ENCODE measurements at places on chromosomes 13 and 19.

DNA sequence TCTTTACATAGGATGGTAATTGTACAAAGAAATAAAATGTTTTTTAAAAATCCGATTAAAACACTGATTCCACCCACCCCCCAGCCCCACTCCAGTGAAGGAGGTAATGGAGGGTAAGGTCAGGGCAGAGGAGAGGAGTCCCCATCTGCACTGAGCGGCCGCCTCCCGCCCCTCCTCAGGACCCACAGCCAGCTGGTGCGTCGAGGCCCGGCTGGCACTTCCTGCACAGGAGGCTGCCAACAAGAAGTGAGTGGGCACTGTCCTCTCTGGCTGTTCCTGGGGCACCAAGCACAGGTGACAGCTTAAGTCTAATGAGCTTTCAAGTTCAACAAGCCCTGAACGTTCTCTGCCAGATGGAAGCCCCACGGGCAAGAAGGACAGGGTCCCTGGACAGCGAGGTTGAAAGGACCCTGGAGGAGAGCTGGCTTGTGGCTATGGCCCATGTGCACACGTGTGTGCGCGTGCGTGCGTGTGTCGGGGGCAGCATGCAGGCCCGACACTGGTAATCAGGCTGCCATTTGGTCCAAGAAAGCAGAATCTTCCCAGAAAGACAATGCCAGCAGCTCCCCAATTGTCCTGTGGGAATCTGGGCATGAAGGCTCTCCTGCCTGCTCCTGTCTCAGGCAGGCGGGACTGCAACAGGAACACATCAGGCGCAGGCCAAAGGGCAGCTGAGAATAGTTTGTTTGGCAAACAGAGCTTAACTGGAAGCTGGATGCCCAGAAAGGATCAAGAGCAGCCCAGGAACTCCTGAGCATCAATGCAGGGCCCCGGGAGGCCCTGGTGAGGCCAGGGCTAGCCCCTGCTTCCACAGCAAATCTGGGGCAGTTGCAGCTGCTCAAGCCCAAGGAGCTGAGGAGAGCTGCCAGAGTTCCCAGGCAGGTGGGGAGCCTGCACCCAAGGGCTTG is 15.1 kb upstream of the EPHX3 start:
- DNase-seq, result no peak

GRCh38 chr13:73800011-73800410 is 334.2 kb downstream of the KLF12 start:
- no peak for DNase-seq

GRCh38 chr19:9945319-9945966 is 9.1 kb upstream of the OLFM2 start:
- no peak for DNase-seq

DNA sequence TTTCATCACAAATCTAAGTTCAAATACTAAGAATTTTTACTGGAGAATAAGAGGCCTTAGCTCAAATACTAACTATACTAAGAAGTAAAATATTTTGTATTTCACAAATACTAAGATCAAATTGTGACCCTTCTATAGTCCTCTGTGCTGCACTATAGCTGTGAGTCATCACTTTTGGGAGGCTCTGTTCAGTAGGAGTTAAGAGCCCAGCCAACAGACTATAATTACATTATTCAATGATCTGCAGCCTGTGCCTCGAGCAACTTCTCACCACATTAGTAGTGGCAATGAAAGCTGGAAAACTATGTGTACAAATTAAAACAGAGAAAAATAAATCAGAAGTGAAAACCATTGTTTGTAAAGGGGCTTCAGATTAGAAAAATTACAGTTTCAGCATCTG is 147.3 kb upstream of the GPC6 start:
- DNase-seq, result peak; percentile 5

GRCh38 chr19:44794610-44795009 is 14.3 kb upstream of the BCAM start:
- no peak for DNase-seq

- no peak for DNase-seq
Measured at GRCh38 chr19:55352040-55352439, 2.5 kb downstream of the COX6B2 start.
